ENCODE measurements at places on chromosomes 4 and X. TPM values are rescaled to one million over a fixed set of nuclear protein-coding genes. Genes with fewer than 3 reads are reported as not detected.

Gene PABPC4L
- total RNA-seq = 14.8 TPM

DNA sequence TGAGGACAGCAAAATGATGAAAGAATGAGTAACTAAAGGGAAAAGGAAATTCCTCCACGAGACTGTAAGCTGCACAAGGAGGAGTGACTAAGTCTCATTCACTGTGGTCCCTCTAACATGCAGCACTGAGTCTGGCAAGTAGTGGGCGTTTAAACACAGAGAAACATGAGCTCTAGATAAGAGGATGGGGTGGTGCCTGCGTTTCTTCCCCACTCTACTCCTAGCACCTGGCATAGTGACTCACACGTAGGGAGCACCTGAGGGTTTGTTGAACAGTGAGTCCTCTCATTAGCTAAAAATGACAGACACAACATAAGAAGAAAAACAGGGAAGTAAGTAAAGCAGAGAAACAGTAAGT lies 105.8 kb upstream of the CBR4 start:
- no peak for DNase-seq

GRCh38 chrX:17644001-17644400 lies 93.3 kb upstream of the SCML1 start:
- DNase-seq = no peak

DNA sequence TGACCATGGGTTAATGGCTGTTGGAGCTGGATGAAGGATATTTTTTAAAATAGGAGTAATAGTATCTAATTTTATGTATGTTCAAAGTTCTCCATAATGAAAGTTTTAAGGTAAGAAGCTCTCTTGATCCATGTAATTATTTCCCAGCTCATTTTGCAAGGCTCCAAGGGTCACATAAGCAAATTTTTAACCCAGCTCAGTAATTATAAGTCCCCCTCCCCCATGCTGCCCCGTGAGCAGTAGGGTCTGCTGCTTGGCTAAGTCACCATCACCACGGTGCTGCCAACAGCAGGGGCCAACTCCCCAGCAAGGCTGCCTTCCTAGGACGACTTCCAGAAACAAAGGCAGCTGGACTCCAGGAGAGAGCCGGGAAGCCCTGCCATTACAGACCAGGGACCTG lies 340.0 kb downstream of the FBXW7 start:
- no peak for DNase-seq

- DNase-seq = no peak
These were observed 33.1 kb upstream of the MTNR1A start for GRCh38 chr4:186588503-186588902.

- no peak for DNase-seq
These were observed 1822.2 kb downstream of the STIM2 start for GRCh38 chr4:28682847-28683246.

GRCh38 chr4:53671757-53672156 lies 80.5 kb upstream of the LNX1 start:
- DNase-seq = no peak

GRCh38 chr4:139042981-139043460 lies 27.4 kb downstream of the NOCT start:
- no peak for DNase-seq

- no peak for DNase-seq
These were observed at the start of gene NLGN4X for GRCh38 chrX:6228720-6229119. NLGN4X (minus strand) TSS chrX:6228867; CDS start chrX:6151466, 77,401 bp downstream.

DNA sequence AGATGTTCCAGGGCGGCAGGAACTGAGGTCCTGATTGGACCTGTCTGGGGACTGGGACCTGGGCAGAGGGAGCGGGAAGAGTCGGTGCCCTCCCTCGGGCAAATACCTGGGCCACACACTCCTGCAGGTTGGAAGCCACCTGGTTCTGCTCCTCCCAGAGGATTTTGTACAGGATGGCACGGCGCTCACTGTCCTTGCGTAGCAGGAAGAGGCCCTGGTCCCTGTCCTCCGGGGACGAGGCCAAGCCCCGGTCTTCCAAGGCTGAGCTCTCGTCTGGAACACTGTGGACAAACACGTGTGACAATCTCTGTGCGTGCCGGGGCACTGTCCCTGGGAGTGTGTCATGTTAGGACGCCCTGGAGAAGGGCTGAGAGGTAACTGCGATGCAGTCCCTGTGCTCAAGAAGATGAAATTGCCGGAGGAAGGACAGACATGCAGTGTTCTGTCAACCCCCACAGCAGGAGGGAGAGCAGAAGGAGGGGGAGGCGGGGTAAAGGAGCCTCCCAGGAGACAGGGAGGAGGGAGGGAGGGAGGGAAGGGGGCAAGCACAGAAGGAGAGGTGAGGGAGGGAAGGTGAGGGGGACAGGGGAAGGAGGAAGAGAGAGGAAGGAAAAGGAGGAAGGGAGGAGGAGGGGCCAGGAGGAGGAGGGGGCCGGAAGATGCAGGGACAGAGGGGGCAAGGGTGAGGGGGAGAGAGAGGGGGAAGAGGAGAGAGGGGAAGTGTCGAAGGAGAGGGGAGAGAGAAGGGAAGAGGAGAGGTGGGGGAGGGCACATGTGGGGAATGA lies 29.0 kb downstream of the PDHA1 start:
- DNase-seq = no peak

DNA sequence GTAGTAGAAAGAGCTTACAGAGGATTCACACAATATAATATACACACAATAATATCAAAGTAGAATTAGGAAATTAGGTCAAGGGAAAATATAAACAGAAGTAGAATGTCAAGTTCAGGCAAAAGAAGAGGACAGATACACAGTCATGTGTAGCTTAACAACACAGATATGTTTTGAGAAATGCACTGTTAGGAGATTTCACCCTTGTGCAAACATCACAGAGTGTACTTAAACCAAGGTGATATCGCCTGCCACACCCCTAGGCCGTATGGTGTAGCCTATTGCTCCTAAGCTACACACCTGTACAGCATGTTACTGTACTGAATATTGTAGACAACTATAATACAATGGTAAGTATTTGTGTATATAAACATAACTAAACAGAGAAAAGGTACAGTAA lies 110.0 kb upstream of the EDNRA start:
- no peak for DNase-seq
